NCI-H526 treated with DMSO at 0.1 percent for 48 hours (cell line): ENCODE measurements at places on chromosomes 11 and 22.
A peak's percentile ranks its signal among the peaks of the same experiment; 100 is the strongest.

- DNase-seq = no peak
Measured at GRCh38 chr11:65584106-65584505, 8.3 kb downstream of the EHBP1L1 start.

DNA sequence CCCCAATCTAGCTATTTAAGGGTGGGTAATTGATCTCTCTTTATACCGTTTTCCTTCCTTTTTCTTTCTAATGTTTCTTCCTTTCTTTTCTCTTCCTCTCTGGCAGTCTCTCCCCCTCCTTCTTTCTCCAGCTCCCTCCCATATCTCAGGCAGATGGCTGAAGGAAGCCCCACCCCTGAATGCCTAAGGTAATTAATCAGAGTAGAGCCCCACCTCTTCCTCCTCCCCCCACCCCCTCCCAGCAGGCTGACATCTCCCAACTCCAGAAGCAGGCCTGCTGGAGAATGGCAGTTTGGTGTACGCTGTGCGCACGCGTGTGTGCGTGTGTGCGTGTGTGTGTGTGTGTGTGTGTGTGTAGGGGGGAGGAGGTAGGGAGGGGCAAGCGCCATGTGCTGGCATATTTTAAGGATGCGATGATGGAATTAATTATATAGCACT, 122.6 kb downstream of the APOL5 start:
- DNase-seq = peak; percentile 79

DNA sequence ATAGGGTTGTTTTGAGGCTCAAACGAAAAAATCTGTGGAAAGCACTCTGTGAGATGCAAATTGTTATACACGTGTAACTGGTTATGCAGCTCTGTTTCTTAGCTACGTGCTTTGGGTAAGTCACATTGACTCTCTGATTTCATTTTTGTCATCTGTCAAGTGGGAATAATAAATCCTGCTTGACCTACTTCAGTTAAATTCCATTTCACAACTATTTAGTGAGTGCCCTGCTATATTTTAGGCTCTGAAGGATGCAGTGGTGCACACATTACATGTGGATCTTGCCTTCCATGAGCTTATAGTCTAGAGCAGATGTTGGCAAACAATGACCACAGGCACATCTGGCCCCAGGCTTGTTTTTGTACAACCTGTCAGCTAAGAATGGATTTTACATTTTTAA, 133.6 kb upstream of the PLET1 start:
- DNase-seq = no peak

GRCh38 chr11:114293201-114293711, 2.9 kb upstream of the NNMT start:
- DNase-seq = no peak

- no peak for DNase-seq
Measured at GRCh38 chr11:124891373-124891861, 6.2 kb downstream of the ROBO4 start.

- peak; percentile 61 for DNase-seq
Measured at GRCh38 chr11:26227301-26227746, 104.6 kb upstream of the ANO3 start.

DNA sequence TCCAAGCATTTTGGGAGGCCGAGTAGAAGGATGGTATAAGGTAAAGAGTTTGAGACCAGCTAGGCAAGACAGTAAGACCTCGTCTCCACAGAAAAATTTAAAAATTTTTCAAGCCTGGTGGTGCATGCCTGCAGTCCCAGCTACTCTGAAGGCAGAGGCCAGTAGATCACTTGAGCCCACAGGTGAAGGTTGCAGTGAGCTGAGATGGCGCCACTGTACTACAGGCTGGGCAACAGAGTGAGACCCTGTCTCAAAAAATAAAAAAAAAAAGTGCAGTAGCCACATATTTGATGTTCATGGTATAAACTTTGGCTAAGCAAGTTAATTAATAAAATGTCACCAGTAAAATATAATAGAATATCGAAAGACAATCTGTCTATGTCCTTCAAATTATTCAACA, 27.0 kb downstream of the LGR4 start:
- DNase-seq = no peak

GRCh38 chr11:65903068-65903481, 2.9 kb upstream of the FOSL1 start:
- no peak for DNase-seq

GRCh38 chr11:32374261-32374711, 61.1 kb downstream of the WT1 start:
- DNase-seq = peak; percentile 63

- DNase-seq = no peak
Measured at GRCh38 chr22:35189559-35189958, 67.7 kb upstream of the HMGXB4 start.

- DNase-seq = no peak
Measured at GRCh38 chr11:95153857-95154246, 64.2 kb downstream of the ENDOD1 start.

DNA sequence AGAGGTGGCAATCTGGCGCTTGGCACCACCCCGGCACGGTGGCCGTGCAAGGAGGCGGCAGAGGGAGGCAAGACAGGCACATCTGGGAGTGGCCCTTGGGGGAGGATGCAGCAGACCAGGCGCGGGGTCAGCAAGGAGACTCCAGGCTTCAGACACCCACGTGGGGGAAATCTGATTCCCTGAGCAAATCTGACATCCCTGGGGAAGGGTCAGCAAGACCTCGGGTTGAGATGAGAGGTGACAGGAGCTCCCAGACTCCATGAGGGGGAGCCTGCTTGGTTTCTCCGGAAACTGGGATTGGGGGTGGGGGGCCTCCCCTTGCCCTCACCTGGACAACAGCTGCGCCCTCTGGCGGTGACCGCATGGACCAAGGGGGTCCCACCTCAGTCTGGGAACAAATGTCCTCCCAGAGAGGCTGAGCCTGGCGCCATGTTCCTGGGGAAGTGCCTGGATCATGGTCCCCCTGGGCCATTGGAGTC, 4.0 kb upstream of the RCOR2 start:
- no peak for DNase-seq

DNA sequence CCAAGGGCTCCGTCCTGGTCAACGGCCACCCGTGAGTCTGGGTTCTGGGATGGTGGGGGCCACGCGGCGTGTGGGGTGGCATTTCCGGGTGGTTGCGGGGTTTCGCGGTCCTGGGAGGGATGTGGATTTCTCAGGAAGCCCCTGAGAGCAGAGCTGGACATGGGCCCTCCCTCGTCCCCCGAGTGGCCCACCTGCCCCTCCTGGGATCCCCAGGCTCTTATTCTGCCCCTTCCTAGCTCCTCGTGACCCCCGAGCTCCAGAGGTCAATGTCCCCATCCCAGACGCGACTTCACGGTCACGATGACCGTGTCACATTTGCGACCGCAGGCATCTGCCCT, 4.4 kb downstream of the MUC5AC start:
- no peak for DNase-seq
